ENCODE measurements at places on chromosomes 4 and X.

DNA sequence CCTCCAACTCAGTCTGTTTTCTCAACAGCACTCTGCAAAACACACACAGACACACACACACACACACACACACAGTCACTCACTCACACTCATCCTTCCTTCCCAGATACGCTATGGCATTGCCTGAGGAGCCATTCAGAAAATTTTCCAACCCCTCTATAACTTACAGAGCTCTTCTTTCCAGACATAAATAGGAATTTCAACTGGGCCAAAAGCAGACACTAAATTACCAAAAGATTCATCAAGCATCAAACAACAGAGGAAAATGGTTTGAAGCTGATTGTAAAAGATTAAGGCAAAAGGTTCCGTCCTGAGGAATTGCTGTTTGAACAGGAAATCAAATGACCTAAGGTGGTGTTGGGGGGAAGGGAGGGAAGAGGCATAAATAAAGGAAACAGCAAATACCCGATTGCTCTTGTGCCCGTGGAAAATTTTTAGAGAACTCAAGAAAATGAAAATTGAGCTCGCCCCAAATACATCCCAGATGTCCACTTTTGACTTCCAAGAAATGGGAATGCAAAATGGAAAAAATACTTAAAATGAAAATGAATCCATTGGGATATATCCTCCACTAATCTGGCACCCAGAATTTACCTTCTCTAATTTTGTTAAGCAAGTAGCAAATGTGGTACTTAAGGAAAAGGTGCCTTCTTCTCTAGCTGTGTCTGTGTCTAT is 183.6 kb downstream of the QDPR start:
- DNase-seq = no peak

GRCh38 chr4:89287945-89288344 is 19.7 kb downstream of the GPRIN3 start:
- no peak for DNase-seq

DNA sequence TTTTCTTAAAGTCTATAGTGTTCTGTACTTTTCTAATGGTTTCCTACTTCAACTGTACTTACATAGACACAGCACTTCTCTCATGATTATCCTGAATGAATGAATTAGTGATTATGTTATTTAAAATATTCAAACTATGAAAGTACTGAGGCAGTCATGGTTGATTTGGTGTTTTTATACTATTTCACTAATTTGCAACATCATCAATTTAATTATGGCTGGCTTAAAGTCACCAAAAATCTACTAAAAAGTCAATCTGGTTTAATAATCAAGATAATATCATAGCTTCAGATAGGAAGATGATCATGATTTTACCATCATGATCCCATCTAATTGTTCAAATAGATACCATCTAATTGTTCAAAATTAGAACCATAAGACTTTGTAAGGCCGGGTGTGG is 16.8 kb upstream of the TMEM131L start:
- no peak for DNase-seq

DNA sequence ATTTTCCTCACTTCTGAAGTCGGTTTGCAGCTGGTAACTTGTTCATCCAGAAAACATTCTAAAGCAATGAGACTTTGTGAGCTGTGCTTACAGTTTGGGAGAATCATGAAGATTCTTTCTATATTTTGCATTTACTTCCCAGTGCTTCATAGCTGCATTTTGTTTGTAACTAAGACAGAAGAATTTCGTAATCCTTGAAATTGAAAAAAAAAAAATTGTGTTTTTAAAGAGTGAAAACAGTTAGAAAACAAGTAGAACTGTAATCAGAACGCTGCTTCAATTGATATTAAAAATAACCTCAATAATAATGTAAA is 392.4 kb downstream of the UNC5C start:
- no peak for DNase-seq

DNA sequence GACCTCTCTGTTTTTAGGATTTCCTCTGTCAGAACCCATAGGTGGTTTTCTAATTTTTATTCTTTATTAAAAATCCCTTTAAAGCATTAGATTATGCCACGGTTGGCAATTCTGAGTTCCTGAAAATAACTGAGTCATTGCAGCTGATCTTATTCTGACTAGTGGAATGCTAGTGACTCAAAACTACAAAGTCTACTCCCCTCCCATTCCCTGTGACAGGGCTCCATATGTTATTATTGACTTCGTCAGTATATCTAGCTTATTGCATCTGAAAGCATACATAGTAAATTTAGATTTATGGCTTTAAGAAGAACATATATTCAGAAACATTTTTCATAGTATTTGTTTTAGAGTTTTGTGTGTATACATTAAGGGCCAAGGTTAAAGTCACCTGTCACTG is 38.5 kb downstream of the HERC3 start:
- no peak for DNase-seq

DNA sequence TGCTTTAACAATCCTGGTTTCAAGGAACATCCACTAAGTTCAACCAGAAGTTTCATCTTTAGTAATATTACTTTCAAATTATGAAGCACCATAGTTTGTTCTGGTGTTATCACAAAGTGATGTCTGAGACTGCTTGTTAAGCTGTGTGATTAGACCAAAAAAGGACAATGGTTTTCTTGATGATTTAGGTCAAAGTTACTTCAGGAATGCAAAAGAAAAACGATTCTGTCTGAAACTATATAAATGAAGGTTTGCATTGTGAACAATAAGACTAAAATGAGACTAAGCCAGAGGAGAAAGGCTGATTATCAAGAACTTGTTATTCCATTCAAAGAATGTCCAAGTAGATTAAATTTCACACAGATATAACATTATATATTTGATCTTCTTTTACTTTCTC is 122.4 kb upstream of the ETNPPL start:
- no peak for DNase-seq
